ENCODE measurements at places on chromosomes 11 and 22.

GRCh38 chr11:134668076-134668475 is 256.0 kb upstream of the B3GAT1 start:
- DNase-seq = no peak

GRCh38 chr11:20159466-20160381 is 551 bp downstream of the DBX1 start:
- DNase-seq = no peak

- no peak for DNase-seq
Measured at GRCh38 chr11:823441-824291, 4.1 kb upstream of the CRACR2B start.

DNA sequence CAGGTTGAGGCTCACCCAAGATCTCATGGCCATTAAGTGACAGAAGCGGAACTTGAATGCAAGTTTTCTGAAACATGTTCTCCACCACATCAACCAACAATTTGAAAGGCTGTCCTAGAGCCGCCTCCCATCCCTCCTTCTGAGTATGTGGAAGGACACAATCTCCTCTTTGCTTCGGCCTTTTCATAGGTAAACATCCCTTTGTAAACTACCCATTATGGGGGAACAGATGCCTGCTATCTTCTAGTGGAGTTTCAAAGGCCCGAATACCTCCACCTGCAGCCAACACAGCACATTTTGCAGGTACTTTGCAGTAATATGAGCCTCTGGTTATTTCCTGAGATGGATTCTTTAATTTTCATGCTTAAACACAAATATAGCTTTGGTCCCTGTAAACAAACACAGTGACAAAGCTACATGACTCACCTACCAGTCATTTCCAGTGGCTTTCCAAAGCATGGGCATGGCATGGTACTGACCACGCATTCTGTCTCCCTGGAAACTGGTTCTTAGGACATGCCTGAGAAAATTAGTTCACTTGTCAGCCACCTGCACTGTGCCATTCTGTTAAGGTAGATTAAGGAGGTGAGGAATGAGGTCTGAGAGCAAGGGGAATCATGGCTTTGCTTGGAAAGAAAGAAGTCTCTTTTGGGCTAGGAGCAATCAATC is 60.2 kb downstream of the EHF start:
- peak; percentile 62 for DNase-seq

DNA sequence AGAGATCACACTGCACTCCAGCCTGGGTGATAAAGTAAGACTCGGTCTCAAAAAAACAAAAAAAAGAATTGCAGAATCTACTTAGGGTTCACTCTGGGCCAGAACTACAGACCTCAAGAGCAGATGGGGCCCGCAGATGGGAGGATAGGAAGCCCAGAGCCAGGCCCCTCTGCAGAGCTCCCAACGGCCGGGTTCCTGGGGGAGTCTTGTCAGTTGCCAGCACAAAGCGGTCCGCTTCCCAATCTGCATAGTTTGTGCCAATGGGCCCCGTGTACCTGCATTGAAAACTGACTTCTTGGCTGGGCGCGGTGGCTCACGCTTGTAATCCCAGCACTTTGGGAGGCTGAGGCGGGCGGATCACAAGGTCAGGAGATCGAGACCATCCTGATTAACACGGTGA is 1.7 kb upstream of the CHID1 start:
- no peak for DNase-seq
